Stimulated activated CD8-positive, alpha-beta memory T cell treated with anti-CD3 and anti-CD28 coated beads, Interleukin-7, amount 100 ng/mL, for 1 hour (primary cell): ENCODE measurements at places on chromosomes 6 and 20.

GRCh38 chr6:106475284-106475683, 114.8 kb downstream of the CRYBG1 start:
- no peak for DNase-seq

DNA sequence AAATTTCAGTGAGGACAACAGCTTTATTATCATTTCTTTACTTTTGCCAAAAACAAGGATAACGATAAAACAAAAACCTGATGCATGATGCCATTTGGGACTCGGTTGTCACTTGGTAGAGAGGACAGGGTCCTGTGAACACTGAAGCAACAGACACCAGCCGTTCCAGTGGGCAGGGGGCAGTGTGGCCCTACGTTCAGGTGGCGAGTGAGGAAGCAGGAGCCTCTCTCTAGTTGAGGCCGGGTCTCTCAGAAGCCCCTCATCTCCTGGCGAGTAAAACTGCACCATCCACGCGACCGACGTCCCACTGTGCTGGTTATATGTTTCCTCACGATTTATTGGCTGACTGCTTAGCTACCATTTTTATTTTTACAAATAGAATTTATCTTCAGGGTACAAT, 231.6 kb downstream of the THBS2 start:
- DNase-seq = no peak

DNA sequence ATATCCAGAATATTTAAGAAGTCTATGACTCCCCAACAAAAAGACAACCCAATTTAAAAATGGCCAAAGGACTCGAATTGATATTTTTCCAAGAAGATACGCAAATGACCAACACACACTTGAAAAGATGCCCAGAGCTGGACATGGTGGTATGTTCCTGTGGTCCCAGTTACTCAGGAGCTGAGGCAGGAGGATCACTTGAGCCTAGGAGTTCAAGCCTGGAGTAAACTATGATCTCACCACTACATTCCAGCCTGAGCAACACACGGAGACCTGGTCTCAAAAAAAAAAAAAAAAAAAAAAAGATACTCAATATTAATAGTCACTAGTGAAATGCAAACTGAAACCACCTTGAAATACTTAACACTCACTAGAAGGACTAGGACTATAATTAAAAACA, 12.2 kb upstream of the ARMC2 start:
- no peak for DNase-seq

DNA sequence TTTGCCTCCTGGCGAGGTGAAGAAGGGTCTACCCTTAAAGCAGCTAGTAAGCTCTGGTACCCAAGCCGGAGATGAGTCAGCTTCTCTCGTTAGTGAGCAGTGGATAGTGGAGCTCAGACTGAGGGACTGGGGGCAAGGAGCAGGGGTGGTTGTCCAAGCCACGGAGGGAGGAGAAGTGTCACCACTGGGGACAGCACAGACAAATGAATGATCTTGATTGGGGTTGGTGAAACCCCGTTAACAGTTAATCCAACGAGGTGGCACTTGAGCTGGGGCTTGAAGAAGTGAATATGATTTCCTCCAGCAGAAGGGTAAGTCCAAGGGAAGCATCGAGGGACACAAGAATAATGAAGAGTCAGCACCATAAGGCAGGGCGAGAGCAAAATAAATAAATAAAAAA, 43.0 kb downstream of the JARID2 start:
- no peak for DNase-seq

- no peak for DNase-seq
Measured at GRCh38 chr6:125808060-125808459, 17.3 kb downstream of the NCOA7 start.

DNA sequence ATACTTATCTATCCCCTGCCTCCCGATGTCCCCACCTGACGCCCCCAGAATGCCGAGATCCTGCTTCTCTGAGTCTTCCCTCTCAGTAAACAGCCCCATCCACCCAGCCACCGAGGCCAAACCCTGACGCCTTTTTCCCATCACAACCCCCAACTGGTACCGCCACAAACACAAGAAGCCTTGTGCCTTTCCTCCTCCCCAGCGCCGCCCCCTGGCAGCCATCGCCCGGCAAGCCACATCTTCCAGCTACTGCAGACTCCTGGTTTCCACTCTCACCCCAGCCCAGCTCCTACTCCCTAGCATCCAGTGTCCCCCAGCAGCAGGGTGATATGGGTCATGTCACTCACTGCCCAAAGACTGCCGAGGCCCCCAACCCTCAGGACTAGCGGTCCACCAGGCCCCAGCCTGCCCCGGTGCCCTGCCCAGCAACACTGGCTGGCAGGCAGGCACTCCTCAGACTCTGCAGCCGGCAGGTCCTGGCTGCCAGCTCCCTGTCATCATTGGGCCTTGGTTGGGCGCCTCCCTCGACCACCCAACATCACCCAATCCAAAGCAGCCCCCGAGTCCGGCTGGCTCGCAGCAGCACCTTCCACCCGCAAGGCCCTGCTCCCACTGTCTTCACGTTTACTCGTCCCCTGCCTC, 11.2 kb downstream of the TCFL5 start:
- no peak for DNase-seq

DNA sequence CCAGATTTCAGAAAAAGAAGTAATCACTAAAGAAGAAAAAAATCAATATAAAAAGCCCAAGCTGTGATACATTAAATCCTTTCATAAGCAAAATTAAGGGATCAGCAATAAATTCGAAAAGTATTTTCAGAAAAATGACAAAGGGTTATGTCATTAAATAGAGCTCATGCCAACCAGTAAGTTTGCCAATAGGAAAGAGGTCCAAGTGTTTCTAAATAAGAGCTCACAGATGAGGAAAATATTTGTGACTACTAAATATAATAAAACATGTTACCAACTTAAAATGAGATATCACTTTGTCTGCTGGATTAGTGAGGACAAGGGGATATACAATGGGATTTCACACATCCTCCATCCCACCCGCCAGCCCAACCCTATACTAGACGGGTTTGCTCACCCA, 140.3 kb upstream of the EYA4 start:
- DNase-seq = no peak

- no peak for DNase-seq
Measured at GRCh38 chr6:114068116-114068515, 97.2 kb upstream of the HDAC2 start.

GRCh38 chr6:81054036-81054435, 698.4 kb downstream of the TENT5A start:
- no peak for DNase-seq

DNA sequence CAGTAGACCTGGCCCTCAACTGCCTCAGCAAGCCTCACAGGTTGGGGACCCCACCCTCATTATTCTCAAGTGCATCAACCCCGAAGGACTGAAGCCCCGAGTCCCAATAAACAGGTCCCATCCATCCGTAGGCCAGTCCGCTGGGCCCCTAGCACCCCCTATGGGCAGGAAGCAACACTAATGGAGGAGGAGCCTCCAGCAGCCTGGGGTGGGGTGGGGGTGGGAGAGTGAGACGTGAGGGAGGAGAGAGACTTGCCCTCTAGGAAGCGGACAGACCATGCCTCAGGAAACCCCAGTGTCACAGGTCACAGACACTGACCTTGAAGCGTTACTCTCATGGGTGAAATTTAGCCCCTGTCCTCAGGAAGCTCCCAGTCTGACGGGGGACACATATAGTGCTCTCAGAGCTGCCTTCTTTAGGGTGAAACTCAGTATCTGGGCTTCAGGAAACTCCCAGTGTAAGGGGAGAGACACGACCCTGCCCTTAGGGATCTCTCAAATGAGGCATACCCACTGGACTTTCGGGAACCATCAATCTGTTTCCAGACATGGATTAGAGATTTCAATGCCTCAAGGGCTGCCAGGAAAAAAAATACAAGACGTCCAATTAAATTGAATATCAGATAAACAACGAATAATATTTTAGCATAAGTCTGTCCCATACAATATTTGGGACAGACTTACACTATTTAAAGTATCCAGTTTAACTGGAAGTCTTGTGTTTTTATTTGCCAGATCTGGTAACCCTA, 125.8 kb downstream of the MRPL14 start:
- no peak for DNase-seq

GRCh38 chr6:30748851-30749540, 4.6 kb upstream of the IER3 start:
- DNase-seq = no peak

- DNase-seq = no peak
Measured at GRCh38 chr6:2232445-2232844, 13.0 kb downstream of the GMDS start.
